ENCODE measurements at places on chromosomes 12 and 14. TPM values are rescaled to one million over a fixed set of nuclear protein-coding genes. Genes with fewer than 3 reads are reported as not detected.
A peak's percentile ranks its signal among the peaks of the same experiment; 100 is the strongest.

GRCh38 chr14:28264306-28264705 is 502.3 kb upstream of the FOXG1 start:
- DNase-seq: no peak

GRCh38 chr12:46473634-46474329 is 101.2 kb upstream of the SLC38A2 start:
- DNase-seq: peak; percentile 92

DNA sequence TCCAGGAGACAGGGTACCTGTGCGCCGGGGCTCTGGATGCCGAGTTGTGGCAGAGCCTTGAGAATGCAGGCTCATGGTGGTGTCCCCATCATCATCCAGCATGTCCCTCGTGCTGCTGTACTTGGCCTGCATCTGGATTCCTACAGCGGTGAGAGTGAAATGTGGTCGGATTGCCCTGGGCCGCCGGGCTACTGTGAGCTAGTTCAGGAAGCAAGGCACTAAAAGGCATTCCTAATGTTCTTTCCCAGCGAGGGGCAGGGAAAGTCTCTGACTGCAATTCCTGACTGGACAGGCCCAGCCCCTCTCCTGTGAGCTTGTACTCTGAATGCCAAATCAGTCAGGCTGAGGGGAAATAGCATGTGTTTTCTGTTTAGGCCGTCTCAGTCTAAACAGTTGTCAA is at the start of gene CLEC1A:
TSS of gene CLEC1A (minus strand) at position 195 of the 400 bp plus-strand sequence. CDS start at position 132, 63 bp downstream.
- peak; percentile 13 for DNase-seq

- DNase-seq: no peak
Measured at GRCh38 chr12:22121224-22121623, 75.2 kb downstream of the CMAS start.

DNA sequence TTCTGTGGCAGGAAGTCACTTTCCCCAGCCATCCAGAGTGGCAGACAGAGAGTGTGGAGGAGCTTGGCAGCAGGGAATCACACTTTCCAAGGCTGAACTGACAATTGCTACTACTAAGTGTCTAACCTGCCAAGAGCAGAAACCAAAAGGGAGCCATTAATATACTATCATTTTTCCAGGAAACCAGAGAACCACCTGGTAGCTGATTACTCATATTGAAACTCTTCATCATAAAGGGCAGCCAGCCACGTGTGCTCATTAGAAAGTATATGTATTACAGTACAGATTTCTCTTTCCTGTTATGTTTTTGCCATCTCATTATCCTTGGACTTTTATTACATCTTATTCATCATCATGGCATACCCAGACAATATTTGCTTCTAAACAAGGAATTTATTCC is 374.9 kb downstream of the GXYLT1 start:
- DNase-seq: no peak

DNA sequence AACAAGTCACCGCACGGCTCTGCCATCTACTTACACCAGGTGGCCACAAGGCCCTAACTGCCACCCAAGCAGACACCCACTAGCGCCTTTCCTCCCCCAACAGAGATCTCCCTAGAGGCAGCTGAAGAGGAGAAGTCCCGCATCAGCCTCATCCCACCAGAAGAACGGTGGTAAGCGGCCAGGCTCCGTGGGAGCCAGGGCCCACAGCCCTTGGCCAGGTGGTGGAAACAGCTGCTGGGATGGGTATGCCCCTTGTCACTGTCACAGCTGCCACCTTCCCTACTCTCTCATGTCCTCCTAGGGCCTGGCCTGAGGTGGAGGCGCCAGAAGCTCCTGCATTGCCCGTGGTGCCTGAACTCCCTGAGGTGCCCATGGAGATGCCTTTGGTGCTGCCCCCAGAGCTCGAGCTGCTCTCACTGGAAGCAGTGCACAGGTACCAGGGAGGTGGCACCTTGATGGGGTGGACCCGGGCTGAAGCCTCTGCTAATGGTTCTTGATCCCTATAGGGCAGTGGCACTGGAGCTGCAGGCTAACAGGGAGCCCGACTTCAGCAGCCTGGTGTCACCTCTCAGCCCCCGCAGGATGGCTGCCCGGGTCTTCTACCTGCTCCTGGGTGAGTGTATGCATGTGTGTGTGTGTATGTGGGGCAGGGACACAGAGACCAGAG is 7.5 kb downstream of the REC8 start:
- DNase-seq: no peak

DNA sequence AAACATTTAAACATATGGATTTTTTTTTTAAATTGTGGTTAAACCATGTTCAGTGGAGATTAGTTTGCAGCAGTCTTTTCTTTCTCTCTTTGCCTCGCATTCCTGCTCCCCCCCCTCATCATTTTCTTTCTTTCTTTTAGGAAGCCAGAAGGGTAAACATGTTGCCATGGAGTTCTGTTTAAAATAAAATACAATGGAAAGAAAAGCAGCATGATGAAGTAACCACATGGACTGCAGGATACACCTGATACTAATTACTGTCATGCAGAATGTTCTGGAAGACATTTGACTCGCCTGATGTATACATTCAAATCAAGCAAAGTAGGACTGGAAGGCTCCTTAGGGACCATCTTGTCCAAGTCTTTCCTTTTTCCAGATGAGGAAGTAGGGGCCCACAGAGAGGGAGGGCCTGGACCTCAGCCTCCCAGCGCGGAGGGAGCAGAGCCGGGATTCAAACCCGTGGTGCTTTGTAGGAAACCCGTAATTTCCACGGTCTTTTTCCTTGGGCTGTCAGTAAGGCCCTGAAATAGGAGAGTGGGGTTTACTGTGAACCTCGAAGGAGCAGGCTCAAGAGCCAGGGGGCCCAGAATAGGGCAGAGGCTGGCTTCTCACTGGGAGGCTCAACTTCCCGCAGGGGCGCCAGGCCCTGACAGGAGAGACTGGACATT is 2.4 kb upstream of the MEG3 start:
- no peak for DNase-seq

- peak; percentile 51 for DNase-seq
Measured at GRCh38 chr12:27844366-27845090, 64.5 kb upstream of the MANSC4 start.

GRCh38 chr14:22168092-22168955 is 420.7 kb downstream of the DAD1 start:
- peak; percentile 35 for DNase-seq

DNA sequence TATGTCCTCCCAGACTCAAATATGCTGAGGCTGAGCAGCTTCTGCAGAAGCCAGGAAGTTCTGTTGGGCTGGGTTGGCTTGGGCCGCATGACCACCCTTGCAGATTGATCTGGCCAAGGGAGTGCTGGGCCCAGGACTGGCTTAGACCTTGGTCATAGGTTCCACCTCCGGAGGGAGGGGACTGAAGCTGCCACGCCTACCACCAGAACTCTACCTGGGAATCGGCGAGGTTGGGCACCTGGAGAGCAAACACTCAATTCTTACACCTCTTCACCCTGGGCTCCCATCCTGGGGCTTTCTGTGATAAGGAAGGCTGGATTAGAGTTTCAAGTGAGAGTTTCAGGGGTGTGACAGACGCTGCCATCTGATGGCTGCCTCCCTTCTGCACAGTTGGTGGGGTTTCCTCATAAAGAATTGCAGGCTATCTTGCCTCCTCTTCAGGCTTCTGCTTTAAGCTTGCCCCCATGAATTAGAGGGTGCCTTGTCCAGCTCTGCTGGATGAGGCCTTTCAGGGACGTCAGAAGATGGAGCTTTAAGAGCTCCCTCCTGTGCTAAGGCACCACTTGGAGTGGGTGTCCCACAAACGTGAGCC is 5.8 kb downstream of the SLC24A4 start:
- DNase-seq: no peak

GRCh38 chr14:102223682-102224081 is 81.3 kb downstream of the MOK start:
- DNase-seq: no peak

DNA sequence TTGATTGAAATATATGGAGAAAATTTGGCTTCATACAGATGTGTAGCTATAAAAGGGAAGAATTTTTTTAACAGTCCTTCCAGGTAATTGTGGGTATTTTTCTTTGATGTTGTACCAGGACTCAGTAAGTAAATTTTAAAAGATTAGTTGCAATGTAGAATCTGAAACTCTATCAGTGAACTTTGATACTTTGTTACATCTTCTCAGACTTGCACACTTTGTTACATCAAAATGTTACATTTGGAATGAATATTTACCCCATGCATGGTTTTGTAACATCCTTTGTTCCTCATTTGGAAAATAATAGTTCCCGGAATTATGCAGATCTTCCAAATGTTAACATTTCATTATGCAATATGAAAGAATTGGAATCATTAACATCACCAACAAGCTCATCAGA is 13.8 kb downstream of the MTHFD1 start:
- DNase-seq: no peak

DNA sequence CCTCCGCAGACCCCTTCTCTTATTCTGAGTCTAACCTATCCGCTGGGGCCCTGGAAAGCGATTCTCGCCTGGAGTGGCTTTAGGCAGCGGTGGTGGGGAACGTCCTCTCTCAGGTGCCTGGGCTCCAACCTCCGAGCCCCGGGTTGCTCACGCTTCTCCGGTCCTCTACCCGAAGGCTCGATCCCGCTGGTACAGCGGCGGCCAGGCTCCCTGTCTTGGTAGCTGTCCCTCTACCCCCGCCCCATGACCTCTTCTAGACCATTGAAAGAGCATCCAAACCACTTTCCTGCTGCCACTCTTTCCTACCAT is 505 bp upstream of the HEBP1 start:
- peak; percentile 28 for DNase-seq

DNA sequence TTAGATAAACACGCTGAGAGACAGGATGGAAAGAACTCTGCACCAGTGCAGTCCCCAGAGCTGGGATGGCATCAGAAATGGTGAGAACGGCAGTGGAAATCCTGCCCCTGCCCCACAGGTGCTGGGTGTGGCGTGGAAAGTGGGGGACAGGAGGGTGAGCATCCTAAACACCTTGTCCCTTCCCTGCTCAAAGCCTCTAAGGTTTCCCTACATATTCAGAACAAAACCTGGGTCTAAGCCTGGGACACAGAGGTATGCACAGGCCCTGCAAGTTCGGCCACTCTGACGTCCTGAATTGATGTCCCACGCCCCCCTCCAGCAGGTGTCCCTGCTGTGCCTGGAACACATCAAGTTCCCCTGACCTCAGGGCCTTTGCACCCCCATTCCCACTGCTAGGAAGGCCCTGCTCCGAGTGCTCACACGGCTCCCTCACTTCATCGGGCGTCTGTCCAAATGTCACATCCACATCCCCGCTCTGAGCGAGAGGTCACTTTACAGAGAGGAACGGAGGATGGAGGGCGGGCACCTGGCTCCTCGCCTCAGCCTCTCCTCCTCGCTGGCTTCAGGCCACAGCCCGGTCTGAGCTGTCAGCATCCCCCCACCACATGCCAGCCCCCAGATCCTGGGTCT is 38.5 kb upstream of the SFSWAP start:
- DNase-seq: no peak

Gene HOTAIR
- 1.6 TPM for total RNA-seq

Gene KRT6A
- total RNA-seq: not detected

Gene PA2G4
- total RNA-seq: 227 TPM

Gene GMFB
- total RNA-seq: 74.0 TPM

Gene TMEM132C
- 0.06 TPM for total RNA-seq

Gene CD4
- not detected for total RNA-seq

Gene EIF2S3B
- total RNA-seq: 0.66 TPM

Gene ESR2
- total RNA-seq: 0.10 TPM

Gene LACRT
- not detected for total RNA-seq

Gene GPX2
- total RNA-seq: not detected

Gene PARP11
- total RNA-seq: 6.0 TPM

Gene GLT8D2
- total RNA-seq: 25.3 TPM

All from H4 (cell line).